ENCODE measurements at places on chromosomes 5 and 9. TPM values are rescaled to one million over a fixed set of nuclear protein-coding genes. Genes with fewer than 3 reads are reported as not detected.
A peak's percentile ranks its signal among the peaks of the same experiment; 100 is the strongest.

GRCh38 chr5:139634028-139634325 is 14.2 kb upstream of the CXXC5 start:
- no peak for DNase-seq

DNA sequence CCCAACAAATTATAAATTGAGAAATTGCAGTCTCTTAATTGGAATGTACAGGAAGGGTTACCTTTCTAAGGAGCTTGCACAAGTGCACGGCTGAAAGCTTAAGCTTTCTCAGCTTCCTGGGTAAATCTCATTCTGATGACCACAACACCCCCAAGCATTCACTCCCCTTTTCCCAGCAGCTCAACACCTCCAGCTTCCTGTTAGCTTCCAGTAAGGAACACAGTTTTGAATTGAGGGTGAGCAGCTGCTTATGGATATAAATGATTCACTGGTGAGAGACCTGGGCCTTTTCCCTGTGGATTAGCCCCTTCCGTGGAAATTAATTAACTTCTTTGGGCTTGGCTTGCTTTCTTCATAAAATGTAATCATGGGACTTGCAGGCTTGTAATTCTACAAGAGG is 101.2 kb downstream of the SLC28A3 start:
- no peak for DNase-seq

GRCh38 chr5:143004361-143005145 is 234.4 kb downstream of the ARHGAP26 start:
- no peak for DNase-seq

- DNase-seq, result no peak
These were observed 122.9 kb upstream of the NFIL3 start for GRCh38 chr9:91546574-91546973.

- DNase-seq, result peak; percentile 43
These were observed 50.2 kb downstream of the PLPP1 start for GRCh38 chr5:55484531-55484930.

DNA sequence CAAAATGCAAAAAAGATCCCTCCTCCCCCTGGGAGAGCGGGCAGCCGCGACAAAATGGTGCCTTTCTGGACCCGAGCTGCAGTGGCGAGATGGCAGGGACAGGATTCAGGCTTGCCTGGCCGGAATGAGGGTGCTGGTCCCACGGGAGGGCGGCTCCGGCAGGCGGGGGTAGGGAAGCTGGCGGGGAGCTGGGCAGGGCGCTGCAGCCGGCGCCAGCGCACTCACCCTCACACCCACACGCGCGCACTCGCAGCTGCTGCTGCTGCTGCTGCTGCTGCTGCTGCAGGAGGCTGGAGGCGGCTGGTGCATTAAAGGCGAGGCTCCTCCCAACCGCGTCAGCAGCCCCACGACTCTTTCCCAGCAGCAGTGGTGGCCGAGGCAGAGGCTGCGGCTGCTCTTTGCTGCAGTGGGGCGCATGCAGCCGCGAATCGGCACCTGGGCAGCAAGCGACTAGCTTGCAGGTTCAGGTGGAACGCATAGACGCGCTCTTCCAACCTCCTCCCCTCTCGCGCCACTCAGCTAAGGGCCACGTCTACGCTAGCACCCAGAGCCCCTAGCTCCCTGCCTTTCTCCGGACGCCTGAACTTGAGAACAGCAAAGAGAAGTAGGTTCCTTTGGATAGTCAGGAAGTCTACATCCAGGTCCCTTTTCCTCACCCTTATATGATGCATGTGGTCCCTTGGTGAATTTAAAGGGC is at the start of gene PPP2R2B:
PPP2R2B (minus strand) TSS at position 282 of the 697 bp plus-strand sequence.
- peak; percentile 70 for DNase-seq

TNC gene
- 3.3 TPM for total RNA-seq
